CD4-positive, alpha-beta T cell (primary cell): ENCODE measurements at places on chromosomes 6 and 20. TPM values are rescaled to one million over a fixed set of nuclear protein-coding genes. Genes with fewer than 3 reads are reported as not detected.

DNA sequence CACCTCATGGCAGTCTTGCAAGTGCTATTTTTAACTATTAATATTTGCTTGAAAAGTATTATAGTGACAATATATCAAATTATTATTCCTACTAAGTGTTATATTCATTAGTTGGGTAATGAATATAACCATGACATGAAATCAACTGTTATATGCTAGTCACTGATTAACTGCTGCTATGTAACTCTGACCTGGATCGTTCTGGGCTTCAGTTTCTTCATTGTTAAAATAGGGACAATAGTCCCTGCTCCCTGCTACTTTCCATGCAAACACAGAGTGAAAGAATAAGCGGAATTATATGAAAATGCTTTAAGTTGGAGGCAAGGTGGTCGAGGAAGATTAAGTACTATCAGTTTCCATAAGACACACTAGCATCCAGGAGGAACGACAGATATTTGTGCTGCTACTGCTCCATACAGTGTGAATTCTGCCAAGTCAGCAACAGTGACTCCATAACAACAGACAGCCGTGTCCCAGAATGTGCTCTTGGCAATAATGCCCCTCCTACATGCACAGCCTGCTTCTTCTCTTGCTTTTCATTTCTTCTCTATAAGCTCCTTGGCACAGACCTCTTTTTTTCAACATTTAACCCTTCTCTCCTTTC, 107.2 kb downstream of the CHD6 start:
- DNase-seq: no peak

Gene C20orf202
- total RNA-seq: not detected

Gene PKIB
- total RNA-seq: 1.1 TPM

DNA sequence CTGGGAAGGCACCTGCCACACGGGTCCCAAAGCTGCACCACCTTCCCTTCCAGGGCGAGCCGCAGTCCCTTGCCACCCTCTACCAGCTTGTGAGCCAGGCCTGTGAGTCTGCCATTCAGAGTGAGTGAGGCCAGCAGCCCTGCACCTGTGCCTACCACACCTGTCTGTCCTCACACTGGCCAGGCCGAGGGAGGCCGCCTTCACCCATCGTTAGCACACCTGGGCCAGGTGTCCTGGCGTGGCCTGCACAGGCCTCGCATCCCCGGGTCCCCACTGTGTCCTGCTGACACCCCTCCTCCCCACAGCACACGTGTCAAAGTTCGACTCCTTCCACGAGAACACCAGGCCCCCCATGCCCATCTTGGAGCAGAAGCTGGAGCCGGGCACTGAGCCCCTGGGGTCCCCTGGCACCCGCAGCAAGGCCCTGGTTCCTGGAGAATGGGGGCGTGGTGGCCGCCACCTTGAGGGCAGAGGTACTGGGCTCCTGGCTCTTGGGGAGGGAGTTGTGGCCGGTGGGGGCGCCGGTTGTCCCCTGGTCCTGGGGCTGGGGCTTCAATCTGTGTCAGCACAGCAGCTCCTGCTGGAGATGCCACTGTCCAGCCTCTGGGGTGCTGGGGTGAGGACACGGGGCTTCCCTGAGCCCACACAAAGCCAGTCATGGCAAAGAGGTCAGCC, 33.0 kb downstream of the CHRNA4 start:
- no peak for DNase-seq

- DNase-seq: no peak
Measured at GRCh38 chr20:5821627-5822215, 71.5 kb downstream of the SHLD1 start.

- DNase-seq: no peak
Measured at GRCh38 chr6:119220452-119220851, 129.1 kb downstream of the MAN1A1 start.

Gene PCMTD2
- total RNA-seq: 68.5 TPM

Gene ANGPT4
- total RNA-seq: not detected

DNA sequence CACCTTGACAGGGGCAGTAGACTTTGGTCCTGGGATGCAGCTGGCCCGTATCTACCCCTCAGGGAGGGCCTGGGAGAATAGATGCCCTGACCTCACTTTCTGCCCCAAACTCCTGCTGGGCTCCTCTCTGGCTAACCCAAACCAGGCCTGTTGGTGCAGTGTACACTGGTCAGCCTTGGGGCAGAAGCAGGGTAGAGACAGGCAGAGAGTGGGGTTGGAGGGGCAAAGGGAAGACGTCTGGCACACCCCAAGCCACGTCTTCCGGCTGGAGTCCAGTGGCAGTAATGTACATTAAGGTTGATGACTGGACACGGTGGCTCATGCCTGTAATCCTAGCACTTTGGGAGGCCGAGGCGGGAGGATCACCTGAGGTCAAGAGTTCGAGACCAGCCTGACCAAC, 9.3 kb downstream of the DDR1 start:
- no peak for DNase-seq

- DNase-seq: peak; percentile 52
Measured at GRCh38 chr6:155171109-155171746, 92.6 kb upstream of the CLDN20 start.

GRCh38 chr20:22582386-22582963, 1.9 kb downstream of the FOXA2 start:
- no peak for DNase-seq

DNA sequence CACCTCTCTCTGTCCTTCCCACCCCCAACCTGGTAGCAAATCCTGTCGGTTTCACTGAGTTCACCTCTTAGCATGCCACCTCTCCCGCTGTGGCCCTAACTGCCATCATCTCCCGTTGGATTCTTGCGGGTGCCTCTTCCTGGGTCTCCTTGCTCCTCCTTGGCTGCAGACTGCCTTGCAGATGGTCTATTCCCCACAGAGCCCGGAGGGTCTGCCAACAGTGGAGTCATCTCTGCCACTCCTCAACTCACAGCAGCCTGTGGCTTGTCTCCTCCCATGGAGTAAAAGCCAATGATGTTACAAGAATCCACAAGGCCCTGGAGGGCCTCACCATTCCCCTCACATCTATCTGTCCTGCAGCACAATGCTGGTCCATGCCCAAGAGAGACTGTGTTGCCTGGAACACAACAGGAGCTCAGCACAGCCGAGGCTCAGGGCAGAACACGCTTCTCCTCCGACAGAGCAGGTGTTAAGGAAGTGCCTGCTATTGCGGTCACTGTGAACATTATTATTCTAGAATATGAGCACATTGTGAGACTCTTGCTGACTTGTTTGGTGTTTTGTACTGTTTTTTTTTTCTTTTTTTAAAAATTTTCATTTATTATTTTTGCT, 241.8 kb upstream of the SULF2 start:
- DNase-seq: no peak

GRCh38 chr6:11404081-11404480, 133.5 kb upstream of the TMEM170B start:
- no peak for DNase-seq

DNA sequence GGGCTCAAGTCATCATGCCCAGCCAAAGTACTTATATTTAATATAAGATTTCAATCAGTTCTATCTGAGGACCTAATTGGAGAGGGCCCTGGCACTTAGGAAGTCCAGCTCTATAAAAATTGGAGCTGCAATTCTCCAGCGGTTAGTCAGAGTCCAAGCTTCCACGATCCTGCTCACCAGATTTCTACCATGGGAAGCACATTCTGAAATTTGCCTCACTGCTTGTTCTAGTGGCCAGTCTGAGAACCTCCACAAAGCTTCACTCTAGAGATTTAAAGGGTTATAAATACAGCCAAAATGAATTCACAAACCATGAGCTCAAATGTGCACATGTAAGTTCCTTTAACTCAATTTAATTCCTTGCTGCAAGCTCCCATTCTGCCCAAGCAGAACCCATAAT, 33.5 kb downstream of the PNLDC1 start:
- no peak for DNase-seq

Gene RNF182
- 0.20 TPM for total RNA-seq

DNA sequence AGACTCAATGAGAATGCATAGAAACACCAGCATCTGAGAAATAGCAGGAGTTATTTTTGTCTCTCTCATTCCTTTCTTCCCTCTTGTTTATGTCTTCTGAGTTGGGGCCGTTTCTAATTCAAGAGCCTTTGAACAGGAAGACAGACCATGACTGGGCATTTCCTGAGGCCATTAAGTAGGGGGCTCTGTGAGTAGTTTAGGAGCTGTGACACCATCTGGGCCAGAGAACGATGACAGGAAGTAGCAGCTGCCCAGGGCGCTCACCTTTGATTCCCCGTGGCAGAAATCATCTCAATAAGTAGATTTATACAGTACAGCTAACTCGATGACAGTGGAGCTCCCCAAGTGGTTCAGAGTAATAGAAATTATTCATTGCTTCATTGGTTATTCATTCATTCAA, 298.4 kb upstream of the PLN start:
- DNase-seq: no peak

Gene JPH2
- not detected for total RNA-seq

Gene SYCP2
- total RNA-seq: 4.4 TPM

DNA sequence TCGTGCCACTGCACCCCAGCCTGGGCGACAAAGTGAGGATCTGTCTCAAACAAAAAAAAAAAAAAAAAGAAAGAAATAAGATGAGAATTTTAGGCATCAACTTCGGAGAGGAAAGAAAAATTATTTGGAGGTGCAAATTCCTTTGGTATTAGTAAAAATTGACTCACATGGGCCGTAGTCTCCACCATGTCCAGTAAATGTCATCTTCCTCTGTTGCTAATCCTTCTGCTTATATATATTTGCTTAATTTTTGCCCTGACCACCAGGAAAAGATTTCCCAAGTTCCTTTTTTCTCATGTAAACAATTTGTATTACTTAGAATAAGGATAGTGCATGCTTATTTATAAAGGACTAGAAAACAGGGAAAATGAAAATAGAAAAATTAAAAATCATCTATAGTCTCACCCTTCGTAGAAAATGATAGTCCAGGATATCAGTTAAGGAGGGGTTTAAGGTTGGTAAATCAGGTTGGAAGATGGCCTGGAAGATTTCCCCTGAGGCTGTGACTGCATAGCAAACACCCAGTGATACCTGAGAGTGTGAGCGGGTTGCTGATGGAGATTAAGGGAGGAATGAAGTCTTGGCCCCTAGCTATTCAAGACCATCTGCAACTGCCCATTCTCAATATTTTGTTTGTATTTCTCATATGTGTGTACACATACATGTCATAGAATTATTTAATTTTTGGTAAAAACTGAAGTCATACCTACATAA, 240.8 kb downstream of the ZNF217 start:
- no peak for DNase-seq

DNA sequence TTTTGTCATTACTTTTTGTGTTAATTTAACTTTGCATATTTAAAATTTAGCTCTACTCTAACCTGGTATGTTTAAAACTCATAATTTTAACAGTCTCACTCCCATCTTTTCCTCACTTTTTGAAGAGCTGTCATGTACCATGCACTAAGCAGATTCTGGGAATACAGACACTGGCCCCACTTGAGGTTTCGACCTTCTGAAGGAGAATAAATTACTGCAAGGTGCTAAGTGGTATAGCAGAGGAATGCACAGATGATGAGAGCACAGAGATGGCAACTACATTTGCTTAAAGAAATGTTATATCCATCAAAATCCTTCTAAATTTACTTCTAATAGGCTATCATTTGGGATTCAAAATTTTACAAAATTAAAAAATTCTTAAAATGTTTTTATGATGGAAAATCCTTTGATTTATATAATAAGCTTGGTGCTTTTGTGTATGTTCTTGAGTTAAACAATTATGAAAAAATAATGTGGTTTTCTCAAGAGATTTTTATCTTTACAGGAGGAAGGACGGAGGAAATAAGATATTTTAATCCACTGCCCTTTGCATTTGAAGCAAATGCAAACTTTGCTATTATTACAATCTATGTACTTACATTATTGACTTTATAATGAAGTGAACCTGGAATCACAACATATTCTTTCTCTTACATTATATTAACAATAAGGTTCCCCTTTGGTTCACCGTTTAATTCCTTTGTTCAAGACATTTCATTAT, 79.3 kb downstream of the AHI1 start:
- DNase-seq: no peak

Gene EXOC2
- 18.8 TPM for total RNA-seq

Gene KLHDC3
- total RNA-seq: 22.3 TPM

- DNase-seq: no peak
Measured at GRCh38 chr6:15411766-15412165, 165.9 kb downstream of the JARID2 start.

DNA sequence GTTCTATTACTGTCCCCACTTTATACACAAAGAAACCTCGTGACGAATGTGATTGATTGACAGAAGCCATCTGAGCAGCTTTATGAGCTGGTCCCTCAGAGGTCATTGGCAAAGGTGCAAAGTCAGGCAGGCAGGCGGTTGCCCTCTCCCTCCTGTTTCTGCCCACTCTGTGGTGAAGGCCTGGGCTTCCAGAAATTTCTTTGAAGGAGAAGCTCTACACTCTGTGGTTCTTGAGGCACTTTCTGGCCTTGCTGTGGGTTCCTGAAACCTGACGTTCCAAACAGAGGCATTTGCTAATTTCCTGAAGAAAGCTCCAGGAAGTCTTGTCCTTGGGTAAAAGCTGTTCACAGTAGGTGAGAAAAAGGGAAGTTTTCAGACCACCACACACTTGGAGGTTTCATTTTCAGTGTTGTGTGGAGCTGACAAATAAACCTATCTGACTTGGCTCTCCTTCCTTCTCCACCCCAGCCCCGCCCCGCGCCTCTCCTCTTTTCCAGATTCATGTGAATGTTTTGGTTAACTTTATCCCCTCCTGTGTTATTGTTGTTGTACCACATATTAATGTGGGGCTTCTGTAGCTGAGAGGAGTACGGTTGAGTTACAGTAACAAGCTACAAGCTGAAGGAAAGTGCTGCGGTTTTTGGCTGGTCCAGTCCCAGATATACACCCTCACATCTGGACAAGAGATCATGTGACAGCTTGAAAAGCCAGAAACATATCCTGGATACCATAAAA, 274.1 kb downstream of the CLIC5 start:
- DNase-seq: peak; percentile 11

DNA sequence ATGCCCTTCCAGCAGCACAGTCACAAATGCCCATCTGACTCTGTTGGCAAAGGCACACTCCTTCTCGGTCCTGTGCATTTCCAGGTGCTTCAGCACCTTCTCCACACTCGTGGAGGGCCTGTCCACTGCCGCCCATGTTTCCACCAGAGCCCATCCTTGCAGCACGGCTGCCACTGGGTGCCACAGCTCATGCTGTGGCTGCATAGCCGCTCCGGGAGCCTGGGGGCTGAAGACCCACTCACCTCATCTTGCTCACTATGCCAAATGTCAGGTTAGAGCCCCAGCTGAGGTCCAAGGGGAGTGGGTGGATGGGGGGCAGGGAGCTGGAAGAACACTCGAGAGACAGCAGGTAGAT, 6.9 kb downstream of the ZKSCAN3 start:
- DNase-seq: no peak

Gene NKX2-2
- total RNA-seq: not detected

Gene PPP1R3G
- not detected for total RNA-seq
